ENCODE measurements at places on chromosomes 3 and 15.

DNA sequence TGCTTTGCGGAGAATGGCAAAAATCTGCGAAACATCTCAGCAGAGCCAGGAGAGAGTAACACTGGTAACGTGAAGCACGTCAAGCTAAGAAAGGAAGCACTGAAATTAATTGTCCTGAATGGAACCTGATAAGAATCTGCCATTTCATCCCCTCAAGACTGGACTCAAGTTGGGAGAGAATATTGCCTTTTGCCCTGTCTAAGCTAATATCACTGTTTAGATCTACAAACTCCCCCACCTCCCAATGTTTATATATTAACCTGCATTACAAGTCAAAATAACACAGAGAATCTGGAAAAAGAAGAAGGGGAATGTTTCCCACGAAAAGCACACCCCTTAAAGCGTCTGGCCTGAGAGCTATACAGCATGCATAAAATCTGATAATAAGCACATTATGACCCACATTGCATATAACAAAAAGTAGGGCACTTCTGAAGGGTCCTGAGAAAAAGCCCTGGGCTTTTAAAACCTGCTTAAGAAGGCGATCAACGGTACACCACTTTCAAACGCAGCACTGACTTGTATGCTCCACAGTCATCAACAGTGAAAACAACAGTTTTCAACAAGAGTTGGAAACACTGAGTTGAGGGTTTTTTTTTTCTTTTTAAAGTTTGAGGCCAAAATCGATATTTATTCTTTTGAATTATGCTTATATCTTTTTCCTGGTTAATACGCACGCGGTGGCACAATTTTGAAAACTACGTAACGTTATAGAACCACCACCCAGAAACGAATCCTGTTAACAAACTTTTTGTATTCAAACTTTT lies 1.4 kb upstream of the KAT2B start:
- no peak for DNase-seq

- peak; percentile 68 for DNase-seq
Measured at GRCh38 chr3:17412950-17413530, 329.4 kb downstream of the TBC1D5 start.

- DNase-seq: no peak
Measured at GRCh38 chr15:80779658-80780415, 667 bp downstream of the CEMIP start.

GRCh38 chr15:98779463-98780071 lies 131.2 kb downstream of the IGF1R start:
- peak; percentile 62 for DNase-seq

GRCh38 chr3:18886331-18886730 lies 262.0 kb upstream of the KCNH8 start:
- no peak for DNase-seq

Data from foreskin fibroblast (primary cell).